CD8-positive, alpha-beta T cell (primary cell): ENCODE measurements at places on chromosomes 4 and X.

GRCh38 chr4:25904748-25905082 lies 9.3 kb upstream of the SMIM20 start:
- DNase-seq: no peak

- DNase-seq: no peak
Observed at GRCh38 chr4:24557026-24558025, 27.0 kb downstream of the DHX15 start.

GRCh38 chr4:140813804-140814203 lies 57.6 kb upstream of the TBC1D9 start:
- DNase-seq: no peak

DNA sequence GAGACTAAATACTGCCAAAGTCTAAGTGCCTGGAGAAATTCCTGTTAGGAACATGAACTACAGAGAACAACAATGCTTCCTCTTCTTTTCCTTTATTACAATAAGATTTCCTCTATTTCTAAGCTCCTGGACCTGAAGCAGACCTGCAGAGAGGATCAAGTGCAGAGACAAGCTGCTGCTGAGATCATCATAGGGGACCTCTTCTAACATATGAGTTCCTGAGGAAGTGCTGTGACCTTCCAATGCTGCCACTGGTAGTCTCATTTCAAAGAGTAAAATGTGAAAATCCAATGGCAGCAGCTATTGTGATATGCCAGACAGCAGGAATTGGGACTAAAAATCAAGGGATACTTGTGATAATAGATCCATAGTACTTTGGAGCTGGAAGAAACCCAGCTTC lies 28.0 kb downstream of the CCNG2 start:
- DNase-seq: no peak

DNA sequence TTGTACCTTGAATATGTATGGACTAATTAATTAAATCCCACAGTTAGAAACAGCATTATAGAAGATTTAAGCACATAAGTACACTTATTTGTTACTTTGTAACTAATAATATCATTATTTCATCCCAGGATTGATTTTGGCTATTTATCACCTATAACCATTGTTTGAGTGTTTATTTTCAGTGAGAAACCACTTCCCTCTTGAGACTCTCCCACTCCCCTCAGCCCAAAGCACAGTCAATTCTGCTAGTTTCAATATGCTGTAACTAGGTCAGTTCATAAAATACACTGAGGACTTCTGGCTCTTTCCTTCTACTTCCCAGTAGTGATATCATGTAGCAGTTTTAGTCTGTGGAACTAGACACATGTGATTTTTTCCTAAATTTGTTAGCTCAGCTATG lies 16.3 kb downstream of the OFD1 start:
- DNase-seq: no peak

DNA sequence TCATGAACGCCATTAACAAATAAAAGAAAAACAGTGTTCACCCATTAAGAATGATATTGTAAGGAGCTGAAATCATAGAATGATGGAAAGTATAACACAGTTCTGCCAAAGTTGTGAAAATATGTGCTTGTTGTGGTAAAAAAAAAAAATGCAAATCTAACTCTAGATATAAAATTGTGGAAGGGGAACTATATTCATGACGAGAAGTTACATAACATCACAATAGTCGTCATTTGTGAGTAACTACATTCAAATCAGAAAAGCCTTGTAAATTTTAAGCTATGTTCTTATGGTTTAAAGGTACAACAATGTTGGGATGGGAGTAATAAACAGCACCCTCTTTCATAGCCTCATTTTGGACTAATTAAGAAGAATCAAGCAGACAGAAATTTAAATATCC lies 57.6 kb upstream of the PRDM8 start:
- DNase-seq: no peak

DNA sequence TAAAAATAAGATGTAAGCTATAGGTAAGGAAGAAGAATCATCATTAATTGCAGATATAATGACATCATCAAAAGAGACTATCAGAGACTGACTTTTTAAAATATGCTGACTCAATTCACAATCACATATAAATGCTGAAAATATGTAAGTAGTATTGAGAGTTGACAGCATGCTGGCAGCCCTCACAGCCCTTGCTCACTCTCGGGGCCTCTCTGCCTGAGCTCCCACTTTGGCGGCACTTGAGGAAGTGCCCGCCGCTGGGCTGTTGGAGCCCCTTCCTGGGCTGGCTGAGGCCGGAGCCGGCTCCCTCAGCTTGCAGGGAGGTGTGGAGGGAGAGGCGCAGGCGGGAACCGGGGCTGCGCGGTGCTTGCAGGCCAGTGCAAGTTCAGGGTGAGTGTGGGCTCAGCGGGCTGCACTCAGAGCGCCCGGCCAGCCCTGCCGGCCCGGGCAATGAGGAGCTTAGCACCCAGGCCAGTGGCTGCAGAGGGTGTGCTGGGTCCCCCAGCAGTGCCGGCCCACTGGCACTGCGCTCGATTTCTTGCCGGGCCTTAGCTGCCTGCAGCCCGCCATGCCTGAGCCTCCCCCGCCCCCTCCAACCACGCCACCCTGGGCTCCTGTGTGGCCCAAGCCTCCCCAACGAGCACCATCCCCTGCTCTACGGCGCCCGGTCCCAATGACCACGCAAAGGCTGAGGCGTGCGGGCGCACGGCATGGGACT lies 68.9 kb downstream of the RAB28 start:
- DNase-seq: no peak

GRCh38 chrX:110803506-110803905 lies 7.9 kb upstream of the CHRDL1 start:
- DNase-seq: no peak

DNA sequence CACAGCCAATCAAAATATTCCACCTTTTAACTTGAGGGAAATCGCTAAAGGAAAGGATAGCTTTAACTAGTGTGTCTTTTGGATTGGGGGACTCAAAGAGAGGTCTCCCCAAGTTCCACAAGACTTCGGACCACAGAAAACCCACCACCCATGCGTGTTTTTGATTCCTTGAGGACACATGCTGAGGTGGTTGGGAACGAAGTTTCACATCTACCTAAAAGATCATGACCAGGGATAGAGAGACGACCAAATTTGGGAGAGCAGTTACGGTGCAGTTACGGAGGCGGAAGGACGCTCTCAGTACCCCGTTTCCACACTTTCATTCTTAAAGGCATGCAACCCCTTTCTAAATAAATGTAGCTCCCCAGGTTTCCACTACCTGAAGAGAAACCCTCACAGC lies 1.1 kb downstream of the PCYT1B start:
- DNase-seq: no peak

DNA sequence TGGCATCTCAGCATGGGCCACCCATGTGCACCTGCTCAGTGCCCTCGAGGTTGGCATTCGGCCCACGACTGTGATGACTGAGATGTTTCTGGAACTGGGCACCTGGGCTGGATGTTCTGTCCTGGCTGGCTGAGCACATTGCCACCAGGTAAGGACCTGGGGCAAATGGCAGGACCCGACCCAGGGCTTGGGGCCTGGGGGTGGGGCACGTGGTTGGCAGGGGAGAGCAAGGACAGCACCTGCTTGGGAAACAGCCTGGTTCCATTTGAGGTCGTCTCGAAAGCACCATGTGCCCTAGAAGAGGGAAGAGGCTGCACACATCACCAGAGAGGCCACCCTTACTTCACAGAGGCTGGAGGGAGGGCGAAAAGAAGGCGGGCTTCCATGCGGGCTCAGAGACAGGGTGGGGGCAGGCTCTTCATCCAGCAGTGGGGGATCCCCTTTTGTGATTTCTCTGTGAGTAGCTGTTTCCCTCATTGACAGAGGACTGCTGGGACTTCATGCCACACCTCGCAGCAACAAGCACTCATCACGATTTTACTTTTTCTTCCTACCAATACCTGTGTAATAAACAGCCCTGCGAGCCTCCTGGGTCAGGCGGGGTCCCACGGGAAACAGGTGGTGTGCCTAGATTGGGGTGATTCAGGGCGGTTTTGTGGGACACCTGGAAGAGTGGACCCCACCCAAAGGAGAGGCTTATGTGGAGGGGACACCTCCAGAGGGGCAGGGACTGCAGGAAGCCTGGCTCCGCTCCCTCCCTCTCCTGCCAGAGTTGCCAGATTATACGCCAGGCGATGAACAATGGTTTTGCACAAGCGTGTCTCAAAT lies 12.0 kb downstream of the TMEM187 start:
- DNase-seq: peak; percentile 61

DNA sequence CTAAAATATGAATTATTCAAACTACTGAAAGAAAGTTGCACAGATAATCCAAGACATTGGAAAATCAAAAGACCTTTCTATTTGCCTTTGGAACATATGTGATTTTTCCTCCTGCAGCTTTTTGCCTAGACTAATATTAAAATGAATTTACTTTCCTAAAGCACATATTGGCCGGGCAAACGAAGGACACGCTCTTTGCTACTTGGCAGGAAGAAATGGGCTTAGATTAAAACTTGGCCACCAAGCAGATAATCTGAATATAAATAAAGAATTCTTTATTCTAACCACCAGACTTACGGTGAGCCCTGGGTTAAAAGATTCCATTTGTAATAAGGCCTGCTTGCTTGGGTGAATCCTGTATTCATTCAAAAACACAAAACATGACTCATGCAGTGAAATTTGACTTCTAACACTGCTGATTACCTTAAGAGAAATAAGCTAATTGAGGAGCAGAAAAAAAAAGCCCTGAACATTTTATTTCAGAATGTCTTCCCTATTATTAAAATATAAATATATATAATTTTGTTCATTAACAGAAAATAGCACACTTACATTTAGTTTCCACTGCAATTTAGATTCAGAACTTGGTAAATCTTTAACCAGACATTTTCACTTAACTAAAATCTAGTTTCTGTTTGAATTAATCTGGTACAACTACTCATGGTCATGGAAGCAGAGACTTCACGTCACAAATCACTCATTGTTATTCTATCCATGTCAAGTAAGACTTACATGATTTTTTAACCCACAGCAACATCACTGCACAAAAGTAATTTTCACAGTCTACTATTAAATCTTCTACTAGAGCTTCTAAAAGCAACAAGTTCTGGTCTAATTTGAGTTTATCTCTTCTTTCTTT lies 116.1 kb upstream of the PLAC1 start:
- DNase-seq: no peak

DNA sequence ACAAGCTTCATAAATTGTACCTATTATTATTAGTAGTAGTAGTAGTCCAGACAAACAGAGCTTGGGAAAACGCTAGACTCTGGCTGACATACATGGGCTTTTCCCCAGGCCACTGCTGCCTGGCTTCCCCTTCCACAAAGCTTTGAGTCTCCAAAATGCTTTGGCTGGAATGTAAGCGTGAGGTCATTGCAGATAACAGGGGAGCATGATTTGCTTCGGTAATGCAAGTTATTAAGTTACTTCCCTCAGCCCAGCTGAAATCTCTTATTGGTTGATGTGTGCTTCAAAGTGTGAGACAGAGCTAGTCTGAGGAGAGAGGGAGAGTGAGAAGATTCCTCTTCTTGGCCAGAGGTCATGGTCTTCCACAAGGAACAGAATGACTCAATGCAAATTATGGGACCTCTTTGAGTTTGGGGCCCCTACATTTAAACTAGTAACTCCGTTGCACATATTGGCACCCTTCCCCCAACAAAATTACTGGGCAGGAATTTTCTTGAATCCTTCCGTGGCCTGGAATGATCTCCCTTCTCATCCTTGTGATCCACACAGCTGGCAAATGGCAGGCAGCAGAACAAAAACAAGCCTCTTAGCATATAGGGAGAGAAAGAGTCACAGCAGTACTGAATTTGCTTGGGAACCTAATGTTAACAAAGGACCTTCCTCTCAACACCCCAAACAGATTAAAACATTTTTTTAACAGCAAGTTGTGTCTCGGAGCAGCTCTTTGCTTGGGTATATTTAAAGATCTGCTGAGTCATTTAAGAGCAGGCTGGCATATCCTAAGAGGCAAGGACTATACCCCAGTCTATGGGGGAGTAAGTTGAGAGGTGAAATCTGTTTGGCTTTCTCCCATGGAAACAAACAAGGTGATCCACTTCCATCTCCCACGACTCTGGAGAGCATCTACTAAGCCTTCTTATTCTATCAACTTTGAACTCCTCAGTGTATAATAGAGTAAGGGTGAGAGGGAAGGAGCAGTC lies 19.9 kb downstream of the AR start:
- DNase-seq: no peak

DNA sequence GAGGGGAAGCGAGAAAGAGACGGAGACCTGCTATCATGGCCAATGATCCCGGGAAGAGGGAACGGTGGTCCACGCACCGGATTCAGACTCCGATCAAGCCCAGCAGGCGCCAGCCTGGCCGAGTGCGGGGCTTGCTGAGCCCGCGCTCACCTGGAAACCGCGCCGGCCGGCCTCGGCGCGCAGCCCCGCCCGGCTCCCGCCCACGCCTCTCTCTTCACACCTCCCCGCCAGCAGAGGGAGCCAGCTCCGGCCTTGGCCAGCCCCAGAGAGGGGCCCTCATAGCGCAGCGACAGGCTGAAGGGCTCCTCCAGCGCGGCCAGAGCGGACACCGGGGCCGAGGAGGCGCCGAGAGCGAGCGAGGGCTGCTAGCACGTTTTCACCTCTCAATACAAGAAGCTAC lies 36.8 kb upstream of the SPANXN2 start:
- DNase-seq: no peak
